Activated naive CD8-positive, alpha-beta T cell treated with anti-CD3 and anti-CD28 coated beads for 36 hours (primary cell): ENCODE measurements at places on chromosomes 16 and 17.

DNA sequence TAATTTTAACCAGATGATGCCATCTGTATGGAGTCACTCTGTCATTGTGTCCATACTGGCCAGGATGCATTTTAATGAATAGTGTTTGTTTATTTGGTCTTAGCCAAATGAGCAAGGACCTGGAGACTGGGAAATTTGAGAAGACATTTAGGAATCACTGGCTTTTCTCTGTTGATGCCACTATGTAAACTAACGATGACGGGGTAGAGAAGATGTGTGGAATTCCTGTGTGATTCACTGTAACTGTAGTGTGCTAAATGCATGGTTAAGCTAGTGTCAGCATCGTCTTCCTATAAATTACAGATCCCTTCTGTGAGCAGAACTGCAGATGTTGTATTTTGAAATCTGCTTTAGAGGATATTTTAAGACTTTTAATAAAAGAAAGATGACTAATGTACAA is 66.6 kb downstream of the NOS2 start:
- no peak for DNase-seq

DNA sequence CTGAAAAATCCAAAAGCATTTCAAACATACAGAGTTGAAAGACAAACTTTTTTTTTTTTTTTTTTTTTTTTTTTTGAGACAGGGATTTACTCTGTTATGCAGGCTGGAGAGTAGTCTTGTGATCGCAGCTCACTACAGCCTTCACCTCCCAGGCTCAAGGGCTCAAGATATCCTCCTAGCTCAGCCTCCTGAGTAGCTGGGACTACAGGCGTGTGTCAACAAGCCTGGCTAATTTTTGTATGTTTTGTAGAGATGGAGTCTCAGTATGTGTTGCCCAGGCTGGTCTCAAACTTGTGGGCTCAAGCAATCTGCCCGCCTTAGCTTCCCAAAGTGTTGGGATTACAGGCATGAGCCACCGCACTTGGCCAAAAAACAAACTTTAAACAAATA is 64.2 kb upstream of the KIFC3 start:
- no peak for DNase-seq

DNA sequence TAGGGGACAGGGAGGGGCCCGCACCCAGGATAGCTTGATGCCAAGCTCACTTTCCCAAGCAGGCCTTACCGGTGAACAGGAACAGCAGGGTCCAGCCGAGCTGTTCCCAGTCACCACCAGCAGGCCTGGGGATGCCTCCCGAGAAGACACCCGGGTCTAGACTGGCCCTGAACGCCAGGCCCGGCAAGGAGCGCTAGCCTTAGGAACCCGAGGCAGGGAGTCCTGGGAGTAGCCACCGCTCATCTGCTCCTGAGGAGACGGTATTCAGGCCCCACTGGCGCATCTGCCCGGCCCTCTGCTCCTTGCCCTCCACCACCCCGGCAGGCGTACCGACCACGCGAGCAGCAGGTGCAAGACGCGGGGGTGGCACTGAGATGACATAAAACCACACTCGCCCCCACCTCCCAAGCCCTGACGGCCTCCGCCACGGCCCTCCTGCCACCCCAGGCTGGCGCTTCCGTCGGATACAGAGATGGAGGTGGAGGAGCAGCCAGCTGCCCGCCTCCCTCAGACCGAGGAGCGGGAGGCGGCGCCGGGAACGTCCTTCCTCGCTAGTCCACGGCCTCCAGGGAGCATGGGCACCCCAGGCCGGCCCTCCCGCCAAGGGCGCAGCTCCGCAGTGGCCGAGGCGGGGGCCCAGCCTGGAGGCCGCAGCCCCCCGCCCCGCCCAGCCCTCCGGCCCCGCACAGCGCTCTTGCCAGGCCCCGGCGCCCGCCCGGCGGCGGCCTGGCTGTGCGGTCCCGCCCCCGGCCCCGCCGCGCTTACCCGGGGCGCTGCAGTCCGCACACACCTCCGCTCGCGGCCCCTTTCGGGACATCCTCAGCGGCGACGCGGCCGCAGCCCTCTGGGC is 661 bp downstream of the GIT1 start:
- DNase-seq = peak; percentile 64

DNA sequence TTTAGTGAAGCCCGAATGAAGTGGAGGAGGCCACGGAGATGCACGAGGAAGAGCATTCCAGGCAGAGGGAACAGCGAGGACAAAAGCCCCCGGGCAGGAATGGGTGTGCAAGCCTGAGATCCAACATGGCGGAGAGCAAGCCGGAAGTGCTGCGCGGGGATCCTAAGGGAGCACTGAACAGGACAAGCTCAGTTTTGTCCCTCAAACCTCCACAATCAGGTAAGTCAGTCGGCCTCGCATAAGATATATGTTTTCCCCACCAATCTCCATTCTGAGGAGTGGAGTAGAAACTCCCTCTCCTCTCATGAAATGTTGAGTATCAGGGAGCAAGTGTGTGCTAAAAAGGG is 32.9 kb upstream of the USP22 start:
- DNase-seq = no peak

DNA sequence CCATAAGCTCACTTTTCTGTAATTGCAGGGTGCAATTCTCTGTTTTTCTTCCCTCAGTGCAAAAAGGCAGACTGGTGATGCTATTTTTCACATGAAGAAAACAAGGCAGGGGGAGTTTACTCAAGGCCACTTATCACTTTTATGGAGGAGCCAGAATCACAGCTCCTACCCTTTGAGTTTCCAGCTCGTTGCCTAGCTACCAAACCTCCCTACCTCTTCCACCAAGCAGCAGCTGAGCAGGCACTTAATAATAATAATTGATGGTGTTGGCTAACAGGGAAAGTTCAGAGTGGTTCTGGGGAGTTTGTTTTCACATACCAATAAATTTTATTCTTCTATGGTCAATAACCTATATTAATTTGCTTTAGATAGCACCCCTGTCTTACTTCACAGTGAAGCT is 31.9 kb upstream of the MPHOSPH6 start:
- no peak for DNase-seq

GRCh38 chr16:4395055-4395726 is 21.2 kb downstream of the CORO7 start:
- DNase-seq = no peak

- no peak for DNase-seq
Observed at GRCh38 chr17:45162025-45162687, 481 bp downstream of the HEXIM2 start.

GRCh38 chr16:9906218-9906617 is 276.0 kb downstream of the GRIN2A start:
- DNase-seq = no peak

GRCh38 chr16:57823836-57824235 is 21.5 kb upstream of the KIFC3 start:
- no peak for DNase-seq

DNA sequence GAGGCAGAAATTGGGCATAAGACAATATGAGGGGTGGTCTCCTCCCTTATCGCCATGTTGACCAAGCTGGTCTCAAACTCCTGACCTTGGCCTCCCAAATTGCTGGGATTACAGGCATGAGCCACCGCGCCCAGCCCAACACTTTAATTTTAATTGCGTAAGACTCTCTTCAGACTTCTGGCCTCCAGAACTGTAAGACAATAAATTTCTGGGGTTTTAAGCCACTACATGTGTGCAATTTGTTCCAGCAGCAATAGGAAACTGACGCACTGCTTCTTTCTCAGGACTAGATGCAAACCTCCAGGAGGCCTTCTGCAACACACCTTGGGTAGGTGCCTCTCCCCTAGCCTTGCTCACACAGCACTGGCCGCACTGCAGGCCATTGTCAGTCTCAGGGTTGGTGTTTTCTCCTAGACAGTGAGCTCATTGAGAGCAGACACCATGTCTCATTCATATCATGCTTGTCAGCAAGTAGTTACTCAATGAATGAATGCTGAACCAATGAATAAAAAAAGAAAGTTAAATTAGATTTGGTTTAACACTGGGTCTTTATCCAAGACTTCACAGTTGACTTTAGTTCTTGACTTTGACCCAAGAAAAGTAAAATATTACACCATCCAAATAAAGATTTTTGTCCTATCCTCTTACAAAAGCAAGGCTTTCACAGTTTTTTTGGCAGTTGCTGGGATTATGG is 5.5 kb upstream of the ACSF2 start:
- DNase-seq = no peak

DNA sequence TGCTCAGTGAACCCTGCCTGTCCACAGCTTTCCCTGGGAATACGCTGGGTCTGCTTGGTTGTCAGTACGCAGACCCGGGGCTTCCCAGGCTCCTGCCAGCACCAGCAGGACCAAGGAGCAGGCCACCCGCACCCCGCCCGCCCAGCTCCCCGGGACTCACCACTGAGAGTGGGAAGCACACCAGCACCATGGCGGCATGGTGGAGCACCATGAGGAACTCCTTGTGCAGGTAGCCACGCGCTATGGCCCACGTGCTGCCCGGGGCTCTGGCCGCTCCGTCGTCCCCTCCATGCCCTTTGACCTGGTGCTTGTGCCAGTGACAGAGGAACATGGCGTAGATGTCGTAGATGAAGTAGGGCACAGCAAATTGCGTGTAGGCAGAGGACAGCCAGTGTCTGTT is 3.5 kb downstream of the C16orf92 start:
- DNase-seq = no peak
